CD4-positive, alpha-beta T cell treated with Interleukin-2 at 100 ng/mL for 4 hours (primary cell): ENCODE measurements at places on chromosomes 1 and 21.

DNA sequence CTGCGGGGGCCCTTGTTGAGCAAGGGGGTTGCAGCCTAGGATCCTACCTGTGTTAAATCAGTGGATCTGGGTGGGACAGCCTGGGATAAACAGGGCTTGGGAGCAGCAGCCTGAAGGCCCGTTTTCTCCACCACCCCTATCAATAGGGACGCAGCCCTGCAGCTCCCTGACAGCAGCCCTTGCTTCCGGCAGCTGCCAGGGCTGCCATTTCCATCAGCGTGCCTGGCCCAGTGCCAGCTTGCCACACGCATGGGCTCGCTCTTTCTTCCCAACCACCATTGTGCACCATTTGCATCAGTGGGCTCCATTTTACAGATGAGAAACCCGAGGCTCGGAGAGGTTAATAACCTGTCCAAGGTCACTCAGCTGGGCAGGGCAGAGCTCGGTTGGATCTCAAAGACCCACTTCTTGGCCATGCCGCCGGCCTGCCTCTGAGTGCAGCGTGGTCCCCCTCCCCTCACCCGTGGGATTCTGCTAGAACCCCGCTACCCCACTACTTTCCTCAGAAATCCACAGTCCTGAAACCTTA lies 3.8 kb downstream of the WNT4 start:
- no peak for DNase-seq

DNA sequence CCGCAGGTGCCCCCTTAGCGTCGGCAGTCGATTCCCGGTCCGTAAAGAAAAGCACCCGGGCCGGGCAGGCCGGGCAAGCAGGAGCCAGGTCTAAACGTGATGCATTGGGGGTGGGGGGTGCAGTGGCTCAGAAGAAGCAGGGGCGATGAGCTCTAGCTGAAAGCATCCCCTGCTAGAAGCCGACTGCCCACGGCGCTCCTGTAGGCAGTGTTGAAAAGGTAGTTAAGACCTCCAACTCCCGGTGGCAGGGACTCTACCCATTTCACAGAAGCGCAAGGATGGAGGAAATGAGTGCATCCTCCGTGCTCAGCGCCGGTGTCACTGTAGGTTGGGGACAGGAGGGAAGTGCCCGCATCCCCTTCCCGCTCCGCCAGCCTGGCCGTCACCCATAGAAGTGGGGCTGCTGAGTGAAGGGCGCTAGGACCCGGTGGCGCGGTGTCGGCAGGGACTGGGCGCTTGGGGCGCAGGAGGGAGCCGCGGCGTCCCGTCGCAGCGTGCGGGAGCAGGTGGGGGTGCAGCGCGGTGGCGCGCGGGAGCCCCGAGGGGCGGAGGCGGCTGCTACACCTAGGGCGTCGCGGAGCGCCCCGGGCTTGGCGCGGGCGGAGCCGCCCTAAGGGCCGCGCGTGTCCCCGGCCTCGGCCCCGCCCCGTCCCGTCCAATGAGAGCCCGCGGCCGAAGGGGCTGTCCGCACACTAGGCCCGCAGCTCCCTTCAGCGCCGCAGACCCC lies at the start of gene WNT2B:
Gene WNT2B, plus strand, starts transcription at position 688 of the 727 bp plus-strand sequence. CDS start 298 bp downstream, outside the sequence.
- DNase-seq, result peak; percentile 46

DNA sequence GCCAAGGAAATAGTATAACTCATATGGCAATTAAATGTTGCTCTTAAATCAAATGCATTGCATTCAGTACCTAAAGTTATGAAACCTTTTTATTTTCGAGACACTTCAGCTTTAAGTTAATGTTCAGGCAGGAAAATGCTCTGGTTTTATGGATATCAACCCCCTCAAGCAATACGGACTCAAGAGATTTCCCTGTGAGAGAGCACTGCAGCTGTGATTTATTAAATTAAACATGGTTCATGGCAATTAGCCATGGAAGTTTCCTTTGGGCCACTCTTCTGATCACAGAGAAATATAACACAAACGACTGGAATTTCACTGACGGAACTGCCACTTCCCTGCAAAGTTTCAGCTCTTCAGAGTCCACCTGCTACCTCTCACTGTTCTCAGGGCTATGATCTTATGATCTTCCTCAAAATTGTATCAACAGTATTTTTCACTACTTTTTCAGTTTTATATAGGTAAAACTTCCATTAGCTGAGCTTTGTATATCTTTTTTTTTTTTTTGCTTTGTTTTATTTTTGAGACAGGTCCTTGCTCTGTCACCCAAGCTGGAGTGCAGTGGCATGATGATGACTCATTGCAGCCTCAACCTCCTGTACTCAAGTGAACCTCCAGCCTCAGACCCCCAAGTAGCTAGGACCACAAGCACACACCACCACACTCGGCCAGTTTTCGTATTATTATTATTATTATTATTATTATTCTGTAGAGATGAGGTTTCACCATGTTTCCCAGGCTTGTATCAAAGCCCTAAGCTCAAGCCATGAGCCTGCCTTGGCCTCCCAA lies 923.1 kb upstream of the TMPRSS15 start:
- DNase-seq, result no peak

DNA sequence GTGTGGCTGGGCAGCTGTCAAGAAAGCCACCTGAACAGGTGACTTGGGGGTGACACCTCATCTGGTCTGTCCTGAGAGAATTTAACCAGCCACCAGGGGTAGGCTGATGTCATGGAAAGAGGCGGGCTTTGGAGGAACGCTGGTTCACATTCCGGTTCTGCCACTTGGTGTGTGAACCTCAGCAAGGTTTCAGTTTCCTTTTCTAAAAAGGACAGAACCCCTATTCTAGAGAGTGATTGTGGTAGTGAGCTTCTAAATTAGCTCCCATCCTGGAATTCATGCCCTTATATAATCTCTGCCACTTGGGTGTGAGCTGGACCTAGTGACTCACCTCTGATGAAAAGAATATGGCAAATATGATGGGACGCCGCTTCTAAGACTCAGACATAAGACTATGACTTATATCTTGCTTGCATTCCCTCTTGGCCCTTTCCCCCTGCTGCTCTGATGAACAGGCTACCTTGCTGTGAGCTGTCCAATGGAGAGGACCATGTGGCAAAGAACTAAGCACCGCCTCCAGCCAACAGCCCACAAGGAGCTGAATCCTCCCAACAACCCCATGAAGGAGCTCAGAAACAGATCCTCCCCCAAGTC lies 332.1 kb downstream of the RRAGC start:
- peak; percentile 2 for DNase-seq

DNA sequence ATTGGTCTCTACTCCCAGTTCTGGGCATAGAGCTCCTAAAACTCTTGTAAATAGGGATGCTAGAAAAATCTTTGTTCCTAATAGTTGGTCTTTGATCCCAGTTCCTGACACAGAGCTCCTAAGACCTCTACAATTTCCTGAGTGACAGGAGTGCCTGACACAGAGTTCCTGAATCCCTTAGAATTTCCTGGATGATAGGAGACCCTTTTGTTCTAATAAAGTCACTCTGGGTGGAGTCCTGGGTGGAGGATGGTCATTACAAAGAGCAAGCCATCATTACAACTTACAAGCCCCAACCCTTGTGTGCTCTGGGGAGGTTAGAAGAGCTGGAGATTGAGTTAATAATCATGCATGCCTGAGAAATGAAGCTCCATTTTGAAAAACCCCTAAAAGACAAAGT lies 58.4 kb downstream of the ZZZ3 start:
- no peak for DNase-seq

GRCh38 chr1:208921259-208921658 lies 662.3 kb upstream of the CAMK1G start:
- no peak for DNase-seq

DNA sequence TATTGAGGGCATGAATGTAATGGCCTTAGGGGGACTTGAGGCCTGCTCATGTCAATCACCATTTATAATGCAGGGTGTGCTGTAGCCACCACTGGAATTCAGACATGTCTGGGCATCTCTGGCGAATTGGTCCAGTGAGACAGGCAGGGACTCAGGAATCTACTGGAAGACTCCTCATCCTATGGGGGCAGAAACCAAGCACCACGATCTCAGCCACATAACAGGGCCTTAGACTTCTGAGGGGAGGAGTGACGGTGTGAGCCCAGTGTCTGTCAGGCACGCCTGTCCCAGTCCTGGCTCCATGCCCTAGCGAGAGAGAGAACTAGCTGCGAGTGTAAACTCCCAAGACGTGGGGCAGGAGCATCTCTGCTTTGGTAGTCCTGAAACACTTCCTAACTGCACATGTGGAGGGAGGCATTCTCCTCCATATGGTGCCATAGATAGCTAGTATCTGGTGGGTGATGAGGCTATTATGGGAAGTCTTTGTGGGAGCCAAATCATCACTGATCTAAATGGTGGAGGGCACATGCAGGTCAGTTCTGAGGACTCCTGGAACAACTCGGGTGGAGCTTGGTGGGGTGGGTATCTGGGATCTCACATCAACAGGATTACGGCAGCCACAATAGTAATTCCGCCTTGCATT lies 29.8 kb upstream of the KIAA0040 start:
- no peak for DNase-seq
